ENCODE measurements at places on chromosomes 3 and 15. TPM values are rescaled to one million over a fixed set of nuclear protein-coding genes. Genes with fewer than 3 reads are reported as not detected.

DNA sequence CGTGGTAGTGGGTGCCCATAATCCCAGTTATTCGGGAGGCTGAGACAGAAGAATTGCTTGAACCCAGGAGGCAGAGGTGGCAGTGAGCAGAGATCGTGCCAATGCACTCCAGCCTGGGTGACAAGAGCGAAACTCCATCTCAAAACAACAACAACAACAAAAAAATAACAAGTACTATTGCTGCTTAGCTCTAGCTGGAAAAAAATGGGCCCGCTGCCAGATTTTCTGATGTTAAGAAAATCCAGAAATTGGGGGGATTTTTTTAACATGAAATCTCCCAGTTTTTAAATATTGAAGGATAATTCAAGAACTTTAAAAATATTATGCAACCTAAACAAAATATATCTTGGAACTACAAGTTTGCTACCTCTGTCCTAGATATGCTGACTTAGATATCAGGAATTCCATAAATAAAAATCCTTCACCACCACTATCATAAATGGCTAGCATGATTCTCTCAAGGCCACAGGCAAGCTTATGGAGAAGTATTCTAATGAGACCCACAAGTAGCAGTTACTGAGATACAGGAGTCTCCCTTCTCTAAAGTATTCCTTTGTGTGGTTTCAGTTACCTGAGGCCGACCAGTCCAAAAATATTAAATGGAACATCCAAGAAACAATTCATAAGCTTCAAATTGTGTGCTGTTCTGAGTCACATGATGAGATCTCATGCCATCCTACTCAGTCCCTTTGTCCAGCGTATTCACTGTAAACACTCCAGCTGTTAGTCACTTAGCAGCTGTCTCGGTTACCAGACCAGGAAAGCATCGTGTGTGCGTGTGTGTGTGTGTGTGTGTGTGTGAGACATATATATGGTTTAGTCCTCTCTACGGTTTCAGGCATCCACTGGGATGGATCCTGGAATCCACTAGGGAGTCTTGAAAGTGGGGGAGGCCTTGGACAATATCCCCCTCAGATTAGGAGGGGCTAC is 277.2 kb downstream of the TBL1XR1 start:
- H3K36me3 ChIP-seq = no peaks in the 10 kb centered on the region
- no peak overlapping the region for H3K27ac ChIP-seq
- no peak overlapping the region for H3K4me3 ChIP-seq
- no peaks in the 10 kb centered on the region for H3K27me3 ChIP-seq

GRCh38 chr3:119570229-119570628 is 9.1 kb upstream of the ADPRH start:
- H3K4me1 ChIP-seq = peaks cover 28% of the 10 kb centered on the region
- no peak overlapping the region for H3K4me3 ChIP-seq
- no peak for DNase-seq
- no peak overlapping the region for H3K27ac ChIP-seq
- peaks cover 17% of the 10 kb centered on the region for H3K27me3 ChIP-seq

- H3K27me3 ChIP-seq = peaks cover 10% of the 10 kb centered on the region
- DNase-seq = no peak
- H3K27ac ChIP-seq = peak overlapping the region; percentile 74
- peaks cover 2% of the 10 kb centered on the region for H3K36me3 ChIP-seq
- peaks cover 29% of the 10 kb centered on the region for H3K4me1 ChIP-seq
These were observed 1.3 kb downstream of the RYK start for GRCh38 chr3:134249296-134249841.

- H3K36me3 ChIP-seq = peaks cover 43% of the 10 kb centered on the region
- peak; percentile 64 for DNase-seq
- H3K4me3 ChIP-seq = peak overlapping the region; percentile 53
- peak overlapping the region; percentile 73 for H3K27ac ChIP-seq
These were observed 84.8 kb upstream of the ICE2 start for GRCh38 chr15:60563539-60564404.

DNA sequence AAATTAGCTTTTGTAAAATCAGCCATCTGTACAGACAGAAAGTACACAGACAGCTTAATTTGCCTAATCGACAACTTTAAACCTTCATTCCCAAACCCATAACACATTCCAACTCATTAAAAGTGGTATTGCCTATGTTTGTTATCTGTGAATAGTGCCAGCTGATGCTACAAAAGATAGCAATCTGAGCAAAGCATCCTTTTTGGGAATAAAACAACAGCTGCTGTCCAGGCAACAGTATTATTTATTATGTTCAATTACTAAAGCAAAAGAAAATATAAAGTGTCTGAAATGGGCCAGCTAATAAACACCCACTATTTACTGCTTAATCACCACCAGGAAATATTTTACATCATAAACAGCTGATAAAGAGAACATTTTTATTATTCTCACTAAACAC is 134.8 kb upstream of the ABI3BP start:
- DNase-seq = no peak
- no peak overlapping the region for H3K27ac ChIP-seq
- H3K4me3 ChIP-seq = no peak overlapping the region
- peaks cover 25% of the 10 kb centered on the region for H3K27me3 ChIP-seq
- no peaks in the 10 kb centered on the region for H3K36me3 ChIP-seq
- H3K4me1 ChIP-seq = peaks cover under 1% of the 10 kb centered on the region

The ZKSCAN7 gene
- total RNA-seq = 2.9 TPM

The OXNAD1 gene
- total RNA-seq = 68.2 TPM
